Stimulated activated CD8-positive, alpha-beta memory T cell treated with anti-CD3 and anti-CD28 coated beads, Interleukin-7, amount 100 ng/mL, for 48 hours (primary cell): ENCODE measurements at places on chromosomes 16 and 17.

- no peak for DNase-seq
Observed at GRCh38 chr16:6146874-6147425, 1049.4 kb upstream of the EEF2KMT start.

DNA sequence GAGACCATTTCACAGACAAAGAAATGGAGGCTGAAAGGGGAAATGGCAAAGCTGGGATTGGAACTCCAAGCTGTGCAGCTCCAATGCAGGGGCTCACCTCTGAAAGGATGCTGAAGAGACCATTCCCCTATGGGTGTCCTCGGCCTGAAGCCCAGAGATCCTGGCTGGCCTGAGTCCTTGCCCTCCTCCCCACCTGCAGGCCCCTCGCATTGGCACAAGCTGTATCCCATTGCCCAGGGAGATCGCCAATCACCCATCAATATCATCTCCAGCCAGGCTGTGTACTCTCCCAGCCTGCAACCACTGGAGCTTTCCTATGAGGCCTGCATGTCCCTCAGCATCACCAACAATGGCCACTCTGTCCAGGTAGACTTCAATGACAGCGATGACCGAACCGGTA is 2.6 kb downstream of the CA7 start:
- DNase-seq = no peak

DNA sequence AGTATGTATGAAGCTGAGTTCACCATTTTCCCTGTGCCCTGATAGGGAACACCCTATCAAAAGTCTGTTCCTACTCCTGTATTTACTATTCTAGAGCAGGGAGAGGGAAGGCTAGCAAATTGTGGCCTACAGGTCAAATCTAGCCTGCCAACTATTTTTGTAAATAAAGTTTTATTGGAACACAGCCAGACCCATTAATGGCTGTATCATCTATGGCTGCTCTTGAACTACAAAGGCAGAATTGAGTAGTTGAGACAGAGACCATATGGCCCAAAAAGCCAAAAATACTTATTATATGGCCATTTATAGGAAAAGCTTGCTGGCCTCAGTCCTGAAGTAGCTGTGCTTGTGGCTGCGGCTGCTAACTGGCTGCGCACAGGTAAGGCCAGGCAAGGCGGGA is 4.3 kb upstream of the ALDOC start:
- DNase-seq = no peak

DNA sequence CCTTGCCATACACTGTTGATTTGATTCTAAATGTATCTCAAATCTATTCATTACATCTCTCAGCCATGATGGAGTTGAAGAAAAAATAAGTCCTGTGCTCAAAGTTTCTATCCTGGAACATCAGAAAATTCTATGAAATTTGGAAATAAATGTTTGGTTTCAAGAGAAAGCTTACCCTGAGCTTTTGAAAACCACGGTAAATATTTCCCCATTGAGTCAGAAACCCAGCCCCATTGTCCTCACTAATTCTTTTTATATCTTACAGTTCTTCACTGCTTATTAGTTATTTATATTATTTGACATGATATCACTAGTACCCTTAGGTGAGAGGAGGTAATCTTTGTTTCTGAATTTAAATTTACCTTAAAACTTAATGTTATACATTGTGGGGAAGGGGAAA is 128.5 kb downstream of the MRTFB start:
- no peak for DNase-seq

DNA sequence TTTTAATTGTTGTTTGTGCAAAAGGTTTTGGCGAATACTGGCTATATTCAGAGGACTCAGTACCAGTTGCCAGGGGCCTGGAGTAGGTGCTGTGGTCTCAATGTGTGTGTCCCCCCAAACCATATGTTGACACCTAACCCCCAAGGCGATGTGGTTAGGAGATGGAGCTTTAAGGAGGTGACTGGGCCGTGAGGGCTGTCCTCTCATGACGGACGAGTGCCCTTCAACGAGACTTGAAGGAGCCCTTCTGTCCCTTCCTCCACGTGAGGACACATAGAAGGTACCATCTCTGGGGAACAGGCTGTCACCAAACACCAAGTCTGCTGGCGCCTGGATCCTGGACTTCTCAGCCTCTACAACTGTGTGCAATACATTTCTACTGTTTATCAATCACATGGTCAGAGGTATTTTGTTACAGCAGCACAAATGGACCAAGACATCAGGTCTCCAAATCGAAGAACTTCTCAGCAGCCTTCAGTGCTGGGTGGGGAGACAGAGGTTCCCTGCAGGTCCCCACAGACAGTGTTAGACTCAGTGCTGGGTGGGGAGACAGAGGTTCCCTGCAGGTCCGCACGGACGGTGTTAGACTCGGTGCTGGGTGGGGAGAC is 24.8 kb upstream of the METRNL start:
- no peak for DNase-seq

- no peak for DNase-seq
Observed at GRCh38 chr16:15925631-15926030, 23.8 kb upstream of the ABCC1 start.

DNA sequence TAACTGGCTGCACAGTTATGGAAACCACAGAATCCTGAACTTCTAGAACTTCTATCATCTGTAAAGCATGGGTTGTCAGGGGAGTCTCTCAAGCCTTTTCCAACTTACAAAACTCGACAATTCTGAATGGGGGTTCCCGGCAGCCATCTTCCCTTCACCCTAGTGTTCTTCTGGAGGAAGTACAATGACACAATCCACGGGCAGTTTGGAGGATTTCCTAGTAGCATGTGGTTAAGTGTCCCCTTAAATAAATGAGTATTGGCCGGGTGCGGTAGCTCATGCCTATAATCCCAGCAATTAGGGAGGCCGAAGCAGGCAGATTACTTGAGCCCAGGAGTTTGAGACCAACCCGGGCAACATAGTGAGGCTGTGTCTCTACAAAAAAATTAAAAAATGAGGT is 2.1 kb downstream of the SLC16A6 start:
- no peak for DNase-seq

- DNase-seq = no peak
Observed at GRCh38 chr16:6252541-6252940, 1080.1 kb upstream of the RBFOX1 start.

DNA sequence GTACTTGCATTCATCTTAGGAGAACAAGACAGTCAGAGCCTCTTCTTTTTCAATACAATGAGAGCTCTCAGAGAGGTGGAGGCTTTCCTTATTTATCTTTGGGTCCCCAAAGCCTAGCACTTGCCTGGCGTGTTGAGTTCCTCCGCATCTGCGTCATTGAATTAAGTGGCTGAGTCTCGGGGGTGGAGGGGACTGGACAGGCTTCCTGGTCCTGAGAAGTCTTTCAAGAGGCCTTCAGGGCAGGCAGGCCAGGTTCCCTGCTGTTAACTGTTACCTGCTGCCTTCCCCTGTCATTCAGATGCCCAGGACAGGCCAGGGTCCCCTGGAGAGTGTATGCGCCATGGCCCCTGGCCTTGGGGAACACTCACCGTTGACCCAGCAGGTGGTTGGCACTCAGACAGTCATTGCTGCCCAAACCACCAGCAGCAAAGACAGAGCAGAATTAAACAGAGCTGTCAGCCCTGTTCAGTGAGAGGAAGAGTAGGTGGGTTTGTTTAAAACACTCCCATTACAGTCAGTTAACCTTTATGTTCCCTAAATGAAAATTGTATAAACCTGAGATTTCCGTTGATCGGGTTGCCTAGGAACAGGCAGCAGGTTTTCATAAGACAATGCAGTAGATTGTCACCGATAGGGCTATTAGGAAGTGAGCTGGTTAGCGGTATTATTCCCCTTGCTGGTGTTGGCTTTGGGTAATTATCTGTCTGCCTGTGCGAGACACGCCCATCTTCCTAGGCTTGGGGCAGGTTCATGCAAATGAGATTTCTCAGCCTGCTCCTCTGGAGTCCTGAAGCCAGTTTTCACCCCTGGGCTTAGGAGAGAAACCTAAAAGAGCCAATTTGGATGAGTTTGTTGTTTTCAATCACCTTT is 132.7 kb downstream of the CCDC182 start:
- no peak for DNase-seq

DNA sequence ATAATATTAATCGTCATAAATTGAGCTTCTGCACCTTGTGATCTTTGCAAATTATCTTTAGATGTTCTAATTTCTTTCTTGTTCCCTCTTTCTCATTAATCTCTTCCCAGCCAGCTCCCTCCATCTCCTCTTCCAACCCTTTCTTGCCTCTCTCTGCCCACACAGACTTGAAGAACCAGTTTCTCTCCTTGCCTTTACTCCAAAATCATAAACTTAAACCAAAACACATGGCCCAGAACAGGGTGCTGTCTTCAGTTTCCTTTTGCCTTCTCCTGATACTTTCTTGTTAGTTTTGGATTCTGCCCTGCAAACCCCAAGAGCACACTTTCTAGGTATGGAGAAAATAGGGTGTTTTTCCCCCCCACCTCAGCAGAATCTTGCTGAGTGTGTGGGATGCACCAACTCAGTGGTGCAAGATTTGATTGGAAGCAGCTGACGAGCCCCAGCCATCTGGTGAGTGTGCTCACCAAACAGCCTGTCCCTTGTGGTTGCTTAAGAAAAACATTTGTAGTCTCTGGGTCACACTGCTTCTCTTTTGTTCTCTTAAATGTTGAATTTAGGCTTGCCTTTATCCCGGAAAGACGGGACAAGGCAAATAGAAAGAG is 175.8 kb upstream of the MAF start:
- DNase-seq = no peak

DNA sequence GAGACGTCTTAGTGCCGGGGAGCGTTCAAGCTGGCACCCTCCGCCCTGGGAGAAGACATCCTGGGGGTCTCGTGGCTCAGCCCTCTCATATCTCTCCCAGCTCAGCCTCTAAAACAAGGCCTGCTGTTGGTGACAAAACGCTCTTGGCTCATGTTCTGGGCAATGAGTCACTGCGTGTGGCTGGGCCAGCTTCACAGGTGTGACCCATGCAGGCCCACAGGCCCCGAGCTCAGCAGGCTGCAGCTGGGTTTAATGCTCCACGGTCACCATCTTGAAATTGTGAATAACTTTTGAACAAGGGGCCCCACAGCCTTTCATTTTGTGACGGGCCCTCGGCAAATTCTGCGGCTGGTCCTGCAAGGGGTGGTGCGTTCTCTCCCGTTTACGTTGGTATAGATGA is 22.4 kb downstream of the GAA start:
- no peak for DNase-seq

- DNase-seq = no peak
Observed at GRCh38 chr17:82300707-82301270, 16.6 kb downstream of the CD7 start.

GRCh38 chr17:18259621-18260331 is 686 bp upstream of the MIEF2 start:
- DNase-seq = no peak
